Mesothelial cell of epicardium (in vitro differentiated cells): ENCODE measurements at places on chromosomes 11 and 22. TPM values are rescaled to one million over a fixed set of nuclear protein-coding genes. Genes with fewer than 3 reads are reported as not detected.

The GNAZ gene
- total RNA-seq = 5.8 to 6.5 TPM (median 6.0 TPM) in 3 replicates

The CASP5 gene
- total RNA-seq = not detected in 3 replicates

The GAL3ST3 gene
- total RNA-seq = 4.7 to 5.7 TPM (median 4.9 TPM) in 3 replicates

The NAT10 gene
- 58.7 to 61.7 TPM (median 60.5 TPM) in 3 replicates for total RNA-seq

The FAM111B gene
- 6.2 to 6.9 TPM (median 6.8 TPM) in 3 replicates for total RNA-seq

The GPR83 gene
- total RNA-seq = 0.09 to 0.18 TPM (median 0.11 TPM) in 3 replicates

DNA sequence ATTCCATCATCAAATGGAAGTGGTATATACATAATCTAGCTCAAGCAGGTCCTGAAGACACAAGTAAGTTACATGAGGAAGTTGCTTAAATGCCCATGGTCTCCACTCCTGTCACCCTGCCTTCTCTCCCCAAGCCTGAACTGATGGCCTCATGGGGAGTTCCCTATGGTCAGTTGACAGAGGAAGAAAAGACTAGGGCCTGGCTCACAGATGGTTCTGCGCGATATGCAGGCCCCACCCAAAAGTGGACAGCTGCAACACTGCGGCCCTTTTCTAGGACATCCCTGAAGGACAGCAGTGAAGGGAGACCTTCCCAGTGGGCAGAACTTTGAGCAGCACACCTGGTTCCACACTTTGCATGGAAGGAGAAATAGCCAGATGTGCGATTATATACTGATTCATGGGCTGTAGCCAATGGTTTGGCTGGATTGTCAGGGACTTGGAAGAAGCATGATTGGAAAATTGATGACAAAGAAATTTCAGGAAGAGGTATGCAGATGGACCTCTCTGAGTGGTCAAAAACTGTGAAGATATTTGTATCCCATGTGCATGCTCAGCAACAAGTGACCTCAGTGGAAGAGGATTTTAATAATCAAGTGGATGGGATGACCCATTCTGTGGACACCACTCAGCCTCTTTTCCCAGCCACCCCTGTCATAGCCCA is 17.3 kb upstream of the CD82 start:
- no peak for DNase-seq

GRCh38 chr11:86606836-86607481 is 65.5 kb downstream of the ME3 start:
- no peak for DNase-seq

DNA sequence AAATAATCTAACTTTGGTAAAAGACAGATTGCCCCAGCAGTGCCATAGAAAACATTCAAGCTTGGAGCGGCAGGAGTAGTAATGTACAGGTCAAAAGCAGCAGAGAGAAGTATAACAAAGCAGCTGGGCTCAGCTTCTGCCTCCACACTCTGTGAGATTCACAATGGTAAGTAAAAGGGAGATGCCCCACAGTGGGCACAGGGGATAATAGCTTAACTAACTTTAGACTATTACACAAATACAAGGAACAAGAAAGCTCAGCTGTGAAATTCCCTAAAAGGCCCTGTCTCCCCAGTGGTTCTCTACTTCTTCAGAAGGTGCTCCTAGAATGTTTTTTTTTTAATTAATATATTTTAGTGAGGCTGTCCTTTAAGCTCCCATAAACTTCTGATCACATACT is 28.0 kb downstream of the RDX start:
- no peak for DNase-seq

DNA sequence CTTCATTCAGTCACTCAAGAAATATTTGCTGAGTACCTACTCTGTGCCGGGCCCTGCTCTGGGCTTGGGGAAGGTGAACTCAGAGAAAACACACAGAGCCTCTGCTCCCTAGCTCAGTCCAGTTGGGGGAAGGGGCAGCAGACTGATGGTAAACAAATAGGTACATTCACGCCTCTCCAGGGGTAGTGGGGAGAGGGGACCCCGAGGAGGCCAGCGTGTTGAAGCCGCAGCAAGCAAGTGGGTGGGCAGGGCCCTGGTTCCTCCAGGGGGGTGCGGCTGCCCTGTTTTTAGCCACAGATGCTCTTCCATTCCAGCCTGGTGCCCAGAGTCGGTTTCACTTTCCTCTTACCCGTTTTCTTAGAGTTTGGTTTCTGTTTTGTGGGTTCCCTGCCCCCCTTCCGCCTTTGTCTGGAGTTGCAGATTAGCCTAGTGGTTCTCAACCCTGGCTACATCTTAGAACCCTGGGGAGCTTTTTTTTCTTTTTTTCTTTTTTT is 8.7 kb downstream of the DRAP1 start:
- DNase-seq = no peak

DNA sequence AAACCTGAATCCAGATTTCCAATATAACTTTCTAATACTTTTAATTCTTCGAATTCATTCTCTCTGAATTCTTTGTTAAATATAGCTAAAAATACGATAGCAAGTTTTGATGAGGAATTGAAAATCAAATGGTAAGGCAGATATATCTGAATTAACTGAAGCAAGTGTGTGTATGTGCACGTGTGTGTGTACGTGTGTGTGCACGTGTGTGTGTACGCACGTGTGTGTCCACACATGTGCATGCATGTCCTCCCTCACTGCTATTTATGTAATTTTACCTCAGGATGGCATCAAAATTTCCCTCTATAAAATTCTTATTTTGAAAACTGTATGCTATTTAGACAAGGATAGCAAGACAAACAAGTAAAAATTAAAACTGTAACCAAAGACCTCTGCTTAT is 961.3 kb upstream of the CNTN5 start:
- DNase-seq = no peak

DNA sequence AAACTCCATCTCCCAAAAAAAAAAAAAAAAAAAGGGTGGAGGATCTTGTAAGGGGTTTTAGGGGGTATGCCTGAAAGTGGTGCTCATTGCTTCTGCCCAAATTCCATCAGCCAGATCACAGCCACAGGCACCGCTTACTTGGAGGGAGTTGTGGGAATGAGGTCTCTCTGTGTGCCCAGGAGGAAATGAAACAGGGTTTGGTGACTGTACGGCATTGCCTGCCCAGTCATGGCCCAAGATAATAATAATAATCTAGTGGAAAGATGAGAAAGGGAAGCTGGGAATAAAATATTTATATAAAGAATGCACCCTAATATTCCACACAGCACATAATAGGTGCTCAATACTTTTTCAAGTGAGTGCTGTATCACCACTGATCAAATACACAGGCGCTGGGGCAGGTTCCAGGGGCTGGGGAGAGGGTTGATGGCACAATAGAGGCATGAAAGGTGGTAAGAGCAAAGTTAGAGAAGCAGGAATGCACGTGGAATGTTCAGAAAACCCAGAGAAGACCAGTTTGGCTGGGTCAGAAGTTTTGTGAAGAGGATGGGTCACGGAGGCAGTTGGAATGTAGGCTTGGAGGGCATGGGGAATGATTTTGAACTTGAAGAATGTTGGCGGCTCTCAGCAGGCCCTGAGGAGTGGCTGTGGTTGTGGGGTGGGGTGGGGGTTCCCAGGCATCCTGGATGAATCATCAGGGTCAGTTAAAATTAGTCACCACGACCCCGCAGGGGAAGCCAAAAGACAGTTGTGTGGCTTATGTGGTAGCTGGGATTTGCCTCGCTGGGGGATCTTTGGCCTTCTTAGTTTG is 12.5 kb upstream of the MB start:
- DNase-seq = no peak

- no peak for DNase-seq
Observed at GRCh38 chr11:31687256-31687655, 123.9 kb downstream of the PAX6 start.
